Mucosa of descending colon (tissue), 3 donors: ENCODE measurements at places on chromosomes 4 and X.

- DNase-seq = no peak
Measured at GRCh38 chr4:1629699-1630083, 54.4 kb downstream of the FAM53A start.

DNA sequence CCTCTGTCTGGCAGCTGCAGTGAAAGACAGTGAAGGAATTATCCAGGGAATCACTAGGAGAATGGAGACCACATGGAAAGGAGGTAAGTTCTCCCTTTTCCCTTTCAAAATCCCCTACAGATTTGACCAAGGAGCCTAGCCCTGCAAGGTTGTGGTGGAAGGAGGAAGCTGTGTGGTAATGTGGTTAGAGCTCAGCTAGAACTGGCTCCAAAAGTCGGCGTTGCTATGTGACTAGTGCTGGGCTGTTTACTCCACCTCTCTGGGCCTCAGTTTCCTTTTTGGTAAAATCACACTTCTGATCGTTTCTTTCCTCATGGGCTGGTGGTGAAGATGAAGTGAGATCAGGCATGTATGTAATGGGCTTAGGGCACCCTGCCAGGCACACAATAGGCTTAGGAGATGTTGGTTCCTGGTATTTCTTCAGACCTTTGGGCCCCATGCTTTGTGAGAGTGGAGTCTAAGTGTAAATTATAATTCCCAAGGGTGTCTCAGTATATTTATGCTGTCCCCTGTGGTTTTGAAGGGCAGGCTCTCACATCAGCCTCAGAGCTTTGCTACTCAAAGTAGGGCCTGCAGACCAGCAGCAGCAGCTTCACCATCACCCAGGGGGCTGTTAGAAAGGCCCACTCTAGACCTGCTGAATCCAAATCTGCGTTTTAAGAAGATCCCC is 183.7 kb upstream of the BCOR start:
- no peak for DNase-seq

- no peak for DNase-seq
Measured at GRCh38 chr4:169620880-169621248, 486 bp downstream of the CLCN3 start.

DNA sequence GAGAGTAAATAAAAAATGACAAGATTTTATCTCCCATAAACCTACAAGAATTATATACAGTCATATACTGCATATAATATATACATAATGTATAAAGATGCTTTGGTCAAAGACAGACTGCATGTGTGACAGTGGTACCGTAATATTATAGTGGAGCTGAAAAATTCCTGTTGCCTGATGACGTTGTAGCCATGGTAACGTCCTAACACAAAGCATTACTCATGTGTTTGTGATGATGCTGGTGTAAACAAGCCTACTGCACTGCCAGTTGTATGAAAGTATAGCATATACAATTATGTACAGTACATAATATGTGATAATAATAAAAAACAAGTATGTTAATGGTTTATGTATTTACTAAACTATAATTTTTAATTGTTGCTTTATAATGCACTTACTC is 245.2 kb upstream of the CENPE start:
- DNase-seq = no peak

DNA sequence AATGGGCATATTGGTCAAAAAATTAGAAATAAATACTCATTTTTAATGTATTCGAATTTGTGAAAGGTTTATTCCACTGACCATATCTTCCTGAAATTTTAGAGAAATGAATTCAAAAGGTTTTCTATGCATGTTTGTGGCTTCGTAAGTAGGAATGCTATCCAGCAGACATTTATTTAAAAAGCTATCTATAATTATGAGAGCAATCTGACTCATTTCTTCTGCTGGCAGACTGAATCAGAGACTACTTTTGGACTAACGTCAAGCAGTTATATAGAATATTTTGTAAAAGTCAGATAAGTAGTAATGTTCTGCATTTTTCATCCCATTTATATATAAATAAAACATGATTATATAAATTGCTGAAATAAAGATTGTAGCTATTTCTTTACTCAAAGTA is 125.0 kb downstream of the SPCS3 start:
- DNase-seq = no peak

DNA sequence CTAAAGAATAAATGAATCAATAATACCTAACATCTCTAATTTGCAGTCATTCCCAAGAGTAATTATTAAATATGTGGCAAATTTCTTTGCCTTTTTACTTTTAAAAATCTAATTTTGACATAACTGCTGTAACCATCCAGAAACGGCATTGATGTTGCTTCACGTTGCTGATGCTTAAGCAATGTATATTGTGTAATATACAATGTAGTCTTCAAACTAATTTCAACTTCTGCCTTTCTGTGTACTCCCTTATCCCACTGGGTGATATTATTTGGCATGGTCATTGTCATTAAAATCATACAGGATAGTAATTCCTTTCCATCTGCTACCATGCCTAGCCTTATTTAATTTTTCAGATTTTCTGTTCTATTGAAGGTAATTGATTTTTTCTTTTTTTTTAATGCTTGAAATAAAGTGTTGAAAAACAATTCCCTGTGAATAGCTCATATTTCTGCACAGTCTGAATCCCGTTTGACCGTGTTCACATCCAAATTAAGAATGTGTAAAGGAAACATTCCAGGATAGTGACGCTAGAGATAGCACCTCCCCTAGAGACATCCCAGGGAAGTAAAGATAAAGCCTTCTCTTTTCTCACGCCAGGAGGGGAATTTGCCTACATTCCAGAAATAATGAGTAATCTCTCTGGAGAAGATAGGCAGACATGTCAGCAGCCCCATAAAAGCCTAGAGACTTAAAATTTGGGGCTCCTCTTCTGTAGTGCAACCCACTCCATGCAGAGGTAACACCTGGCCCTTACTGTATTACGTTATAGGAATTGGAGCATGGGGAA is 8.6 kb downstream of the FAM200B start:
- no peak for DNase-seq

GRCh38 chr4:77310931-77311330 is 153.9 kb downstream of the CCNG2 start:
- DNase-seq = no peak

DNA sequence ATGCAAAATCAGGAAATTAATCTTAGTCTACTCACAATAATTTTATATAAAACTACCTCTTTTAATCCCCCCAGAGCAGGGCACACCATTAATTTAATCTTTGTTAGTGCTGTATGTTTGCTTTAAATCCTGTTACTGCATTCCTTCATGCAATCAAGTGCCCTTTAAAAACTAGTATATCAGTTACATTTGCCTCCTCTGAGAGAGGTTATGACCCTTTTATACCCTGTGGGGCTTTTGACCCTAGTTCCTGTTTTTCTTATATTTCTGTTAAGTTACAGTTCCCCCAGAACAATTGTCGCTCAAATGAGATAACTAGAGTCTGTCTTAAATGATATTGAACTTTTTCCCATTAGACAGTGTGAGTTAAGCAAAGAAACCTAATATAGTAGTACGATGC is 46.2 kb downstream of the GPC4 start:
- DNase-seq = no peak

DNA sequence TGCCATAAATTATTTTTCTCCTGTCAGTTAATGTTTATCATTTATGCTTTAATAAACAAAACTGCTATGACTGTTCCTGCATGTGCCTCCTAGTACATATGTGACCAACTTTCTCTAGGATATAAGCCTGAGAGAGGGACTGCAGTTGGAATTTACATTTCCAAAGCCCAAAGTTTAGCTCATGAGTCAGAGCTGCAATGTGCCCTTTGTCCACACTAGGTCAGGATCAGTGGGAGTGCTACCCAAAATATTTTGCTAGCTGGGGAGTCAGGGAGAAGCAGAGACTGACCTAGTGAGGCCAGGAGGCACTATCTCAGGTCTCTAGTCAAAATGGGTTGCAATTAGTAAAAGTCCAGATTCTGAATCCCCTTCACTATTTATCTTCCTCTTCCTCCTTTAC is 92.7 kb downstream of the AR start:
- DNase-seq = no peak
